ENCODE measurements at places on chromosomes 13 and 19.

DNA sequence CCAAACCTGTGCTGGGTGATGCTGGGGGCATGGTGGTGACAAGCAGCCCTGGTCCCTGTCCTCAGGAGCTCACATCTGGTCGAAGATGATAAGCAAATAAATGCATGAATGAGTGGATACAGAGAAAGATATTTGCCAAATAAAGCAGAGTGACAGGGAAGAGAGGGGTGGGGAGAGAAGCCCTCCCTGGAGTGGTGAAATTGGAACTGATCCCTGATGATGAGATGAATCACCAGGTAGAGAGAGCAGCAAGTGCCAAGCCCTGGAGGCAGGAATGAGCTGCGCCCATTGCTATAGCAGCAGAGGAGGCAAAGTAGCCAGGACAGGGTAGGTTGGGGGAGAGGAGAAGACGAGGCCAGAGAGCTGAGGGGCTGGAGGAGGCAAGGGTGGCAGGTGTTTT is 13.7 kb downstream of the FXYD5 start:
- DNase-seq, result no peak

DNA sequence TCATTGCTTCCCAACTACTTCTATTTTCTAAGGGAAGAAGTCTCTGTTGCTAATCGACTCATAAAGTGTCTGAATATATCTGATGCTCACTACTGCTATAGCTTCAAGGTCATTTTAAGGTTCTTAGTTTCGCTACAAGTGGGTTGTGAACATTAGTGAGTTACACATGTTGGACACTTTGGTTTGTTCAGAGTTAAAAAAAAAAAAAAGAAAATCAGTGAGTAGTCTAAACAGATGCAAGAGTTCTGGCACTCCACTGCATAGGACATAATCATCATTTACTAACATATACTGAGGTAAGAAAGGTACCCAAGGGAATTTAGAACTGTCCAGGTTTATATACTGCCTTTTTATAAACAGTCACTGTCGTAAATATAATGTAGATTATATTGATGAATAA is 108.8 kb downstream of the KLF12 start:
- no peak for DNase-seq

GRCh38 chr13:99403458-99403971 is 96.3 kb upstream of the GPR183 start:
- peak; percentile 40 for DNase-seq

- no peak for DNase-seq
These were observed 6.5 kb downstream of the CARS2 start for GRCh38 chr13:110699148-110700145.

DNA sequence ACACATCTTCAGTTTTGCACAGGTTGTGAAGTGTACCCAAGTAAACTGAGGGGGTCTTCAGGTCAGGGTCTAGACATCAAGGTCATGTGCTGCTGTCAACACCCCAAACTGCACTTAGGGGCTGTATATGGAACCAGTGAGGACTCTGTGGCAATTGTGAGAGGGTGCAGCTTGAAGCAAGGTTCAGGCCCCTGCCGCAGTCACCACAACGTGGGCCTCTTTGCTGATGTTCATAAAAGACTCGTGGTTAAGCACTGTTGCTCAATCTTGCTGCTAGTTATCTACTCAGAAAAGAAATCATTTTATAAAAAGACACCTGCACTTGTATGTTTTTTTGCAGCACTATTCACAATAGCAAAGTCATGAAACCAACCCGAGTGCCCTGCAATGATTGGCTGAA is 907.4 kb downstream of the UQCRFS1 start:
- DNase-seq, result no peak

DNA sequence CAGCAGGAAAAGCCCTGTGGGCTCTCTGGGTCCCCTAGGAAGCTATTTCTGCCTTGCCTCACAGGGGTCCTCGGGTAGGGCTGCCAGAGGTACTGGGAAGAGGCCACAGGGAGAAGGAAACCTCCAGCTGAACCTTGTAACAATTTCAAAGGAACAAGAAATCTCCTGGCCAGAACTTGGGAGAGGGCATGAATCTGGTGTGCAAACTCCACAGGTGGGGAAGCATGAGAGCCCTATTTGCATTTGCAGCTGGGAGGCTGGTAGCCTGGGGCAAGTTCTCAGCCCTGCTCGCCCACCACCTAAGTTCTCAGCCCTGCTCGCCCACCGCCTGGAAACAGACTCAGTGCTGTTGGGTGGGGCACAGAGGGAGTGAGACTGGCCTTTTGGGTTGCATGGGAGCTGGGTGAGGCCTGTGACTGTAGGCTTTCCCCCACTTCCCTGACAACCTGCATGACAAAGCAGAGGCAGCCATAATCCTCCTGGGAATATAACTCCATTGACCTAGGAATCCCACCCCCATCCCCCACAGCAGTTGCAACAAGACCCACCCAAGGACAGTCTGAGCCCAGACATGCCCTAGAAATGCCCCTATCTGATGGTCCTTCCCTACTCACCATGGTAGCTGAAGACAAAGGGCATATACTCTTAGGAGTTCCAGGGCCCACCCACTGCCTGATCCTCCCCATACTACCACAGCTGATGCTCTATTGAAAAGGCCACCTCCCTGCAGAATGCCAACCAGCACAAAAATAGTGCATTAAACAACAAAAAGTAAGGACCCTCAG is 11.7 kb downstream of the UGGT2 start:
- no peak for DNase-seq

DNA sequence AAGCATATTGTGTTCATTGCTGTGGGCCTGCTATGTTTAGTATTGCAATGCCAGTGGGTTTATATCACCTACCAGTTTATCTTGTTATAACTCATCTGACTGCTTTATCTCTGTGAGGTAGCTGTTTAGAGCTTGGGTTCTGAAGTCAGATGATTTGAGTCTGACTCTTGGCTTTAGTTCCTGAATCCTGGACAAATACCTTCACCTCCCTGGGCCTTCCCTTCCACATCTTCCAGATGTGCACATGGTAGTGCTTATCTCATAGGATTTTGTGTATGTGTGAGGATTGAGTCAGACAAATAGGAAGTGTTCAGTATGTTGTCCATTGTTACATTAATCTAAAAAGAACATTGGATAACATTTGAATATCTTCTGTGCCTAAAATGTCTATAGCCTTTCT is 63.5 kb upstream of the ANKRD10 start:
- DNase-seq, result no peak

GRCh38 chr13:40671956-40672764 is 5.7 kb upstream of the FOXO1 start:
- DNase-seq, result no peak

- no peak for DNase-seq
These were observed 371.5 kb downstream of the ZNF536 start for GRCh38 chr19:30743702-30744101.

- no peak for DNase-seq
These were observed 1177.9 kb downstream of the DIAPH3 start for GRCh38 chr13:58985845-58986244.

DNA sequence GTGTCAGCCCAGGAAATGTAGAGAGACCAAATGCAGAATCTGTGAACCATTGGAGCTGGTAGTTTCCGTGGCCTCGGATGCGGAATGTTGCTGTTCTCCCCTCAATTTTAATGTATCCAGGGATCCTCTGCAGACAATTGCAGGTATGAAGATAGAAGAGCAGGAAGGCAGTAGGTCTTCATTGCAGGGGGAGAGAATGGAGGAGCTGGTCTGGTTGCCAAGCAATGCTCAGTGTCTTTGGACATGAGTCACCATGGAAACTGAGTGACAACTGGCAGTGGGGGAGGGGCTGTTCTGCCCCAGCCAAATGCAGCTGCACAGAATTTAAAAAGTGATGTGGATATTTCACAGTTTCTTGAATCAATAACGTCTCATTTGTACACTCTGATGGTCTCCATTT is 56.1 kb upstream of the ZNF835 start:
- DNase-seq, result no peak

DNA sequence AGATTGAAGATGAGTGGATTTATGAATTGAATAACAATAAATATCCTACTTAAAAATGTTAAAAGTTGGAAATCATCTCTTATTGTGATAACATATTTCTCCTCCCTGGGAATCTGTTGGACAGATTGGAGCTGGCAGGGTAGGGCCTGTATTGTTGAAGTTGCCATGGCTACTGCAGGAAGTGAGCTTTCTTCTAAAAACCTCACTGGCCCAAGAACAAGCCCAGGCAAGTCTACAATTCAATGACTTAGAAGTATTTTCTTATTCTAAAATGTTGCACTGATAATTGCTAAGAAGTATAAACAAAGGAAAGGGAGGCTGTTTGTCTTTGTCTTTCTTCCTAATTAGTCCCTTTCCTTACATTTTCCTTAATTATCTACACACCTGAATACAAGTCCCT is 112.1 kb downstream of the DLEU7 start:
- no peak for DNase-seq

DNA sequence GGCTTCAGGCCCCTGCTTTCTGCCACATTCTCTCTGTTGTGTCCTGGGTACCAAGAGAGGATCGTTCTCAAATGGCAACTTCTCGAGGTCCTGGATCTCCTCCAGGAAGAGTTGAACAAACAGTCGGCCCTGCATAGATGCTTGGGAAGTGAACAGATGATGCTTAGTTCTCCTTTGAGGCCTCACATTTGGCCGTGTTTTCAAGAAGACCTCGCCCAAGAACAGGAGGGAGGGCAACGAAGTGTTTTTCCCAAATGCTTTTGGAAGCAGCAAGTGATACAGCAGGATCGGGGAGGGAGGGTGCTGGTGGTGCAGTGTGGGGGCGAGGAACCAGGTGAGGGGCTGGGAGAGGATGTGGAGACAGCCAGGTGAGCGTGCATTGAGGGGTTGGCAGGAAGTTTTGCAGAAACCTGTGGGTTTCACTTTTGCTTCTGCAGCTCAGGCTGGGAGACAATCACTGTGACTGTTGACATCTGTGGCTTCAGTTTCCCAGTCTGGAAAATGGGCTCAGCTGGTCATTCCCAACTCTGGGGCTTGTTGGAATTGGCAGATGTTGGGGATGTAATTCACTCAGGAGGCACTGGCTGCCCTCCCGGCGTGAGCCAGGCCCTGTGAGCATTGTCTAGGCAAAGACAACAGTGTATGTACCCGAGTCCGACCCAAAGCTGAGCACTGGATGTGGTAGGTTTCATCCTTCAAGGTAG is 21.6 kb downstream of the MAST3 start:
- peak; percentile 69 for DNase-seq

GRCh38 chr13:46604226-46604990 is 51.4 kb downstream of the LRCH1 start:
- no peak for DNase-seq

DNA sequence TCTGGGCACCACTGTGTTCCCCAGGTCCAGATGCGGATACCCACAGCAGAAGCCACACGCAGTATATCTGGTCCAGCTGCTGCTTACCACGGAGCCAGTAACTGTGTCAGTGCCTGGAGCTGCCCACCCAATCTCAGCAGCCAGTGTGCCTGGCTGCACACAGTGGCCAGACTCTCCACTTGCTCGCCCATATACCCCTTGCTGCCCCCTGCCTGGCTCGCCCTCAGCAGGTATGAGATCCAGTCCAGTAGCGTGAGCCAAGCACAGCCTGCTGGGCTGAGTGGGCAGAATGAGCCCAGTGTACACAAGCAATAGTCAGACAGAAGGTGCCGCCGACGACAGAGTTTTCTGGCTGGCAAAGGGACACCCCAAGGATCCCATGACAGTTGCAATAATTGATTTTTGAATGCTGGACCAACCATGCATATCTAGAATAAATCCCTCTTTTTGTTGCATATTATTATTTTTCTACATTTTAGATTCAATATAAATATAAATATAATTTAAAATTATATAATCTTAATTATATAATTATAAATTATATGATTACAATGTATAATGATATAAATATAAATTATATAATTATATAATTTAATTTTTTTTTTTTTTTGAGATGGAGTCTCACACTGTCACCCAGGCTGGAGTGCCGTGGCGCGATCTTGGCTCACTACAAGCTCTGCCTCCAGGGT is 918.8 kb upstream of the MIR17HG start:
- no peak for DNase-seq

- DNase-seq, result no peak
These were observed 310.6 kb downstream of the DCT start for GRCh38 chr13:94168783-94169453.

DNA sequence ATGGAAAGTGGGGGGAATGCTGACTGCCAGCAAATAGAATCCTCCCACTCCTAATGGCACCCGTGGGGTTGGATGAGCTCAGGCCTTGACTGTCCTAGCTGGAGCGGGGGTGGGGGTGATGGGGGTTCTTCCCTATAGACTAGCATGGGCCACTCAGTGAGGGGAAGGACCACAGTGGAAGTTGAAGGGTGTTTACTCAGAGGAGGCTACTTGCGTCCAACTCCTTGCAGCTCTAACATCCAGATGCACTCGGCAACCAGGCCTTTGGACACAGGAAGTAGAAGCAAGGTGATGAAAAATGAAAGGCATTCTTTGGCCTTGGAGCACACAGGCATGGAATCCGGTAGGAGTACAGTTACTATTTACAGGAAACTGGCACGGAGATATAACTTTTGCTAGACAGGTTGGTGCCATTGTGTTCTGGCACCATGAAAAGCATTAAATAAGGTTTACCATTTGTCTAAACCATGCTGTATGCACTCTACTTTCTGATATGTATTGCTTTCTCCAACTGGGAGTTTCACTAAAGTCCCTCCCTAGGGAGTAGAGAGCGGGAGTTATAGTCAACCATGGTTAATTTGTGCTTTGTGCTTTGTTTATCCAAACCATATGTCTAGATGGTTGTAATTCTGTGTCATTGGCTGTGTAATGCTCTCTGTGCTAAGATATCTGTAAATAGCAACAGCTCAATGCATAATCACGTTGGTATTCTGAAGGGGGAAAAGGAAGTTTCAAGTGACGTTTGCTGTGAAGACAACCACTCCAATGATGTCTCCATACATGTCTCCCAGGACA is 125.3 kb downstream of the TSHZ3 start:
- DNase-seq, result no peak

DNA sequence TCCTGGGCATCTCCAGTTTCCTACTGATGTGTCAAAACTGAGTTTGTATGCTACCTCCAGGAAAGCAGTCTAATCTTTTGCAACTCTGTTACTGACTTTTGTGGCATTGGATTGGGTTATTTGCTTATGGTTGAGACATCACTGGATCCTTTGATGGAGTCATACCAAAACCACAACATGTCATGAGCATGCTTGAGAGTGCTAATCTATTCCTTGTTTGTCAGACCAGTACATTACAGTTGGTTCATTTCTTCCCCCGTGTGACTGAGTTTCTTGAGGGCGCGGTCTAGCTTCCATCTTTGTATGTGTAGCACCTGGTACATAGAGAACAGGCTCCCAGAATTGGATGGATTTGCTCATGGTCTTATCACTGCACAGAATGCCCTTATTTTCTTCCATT is 43.2 kb downstream of the SUGT1 start:
- DNase-seq, result no peak

DNA sequence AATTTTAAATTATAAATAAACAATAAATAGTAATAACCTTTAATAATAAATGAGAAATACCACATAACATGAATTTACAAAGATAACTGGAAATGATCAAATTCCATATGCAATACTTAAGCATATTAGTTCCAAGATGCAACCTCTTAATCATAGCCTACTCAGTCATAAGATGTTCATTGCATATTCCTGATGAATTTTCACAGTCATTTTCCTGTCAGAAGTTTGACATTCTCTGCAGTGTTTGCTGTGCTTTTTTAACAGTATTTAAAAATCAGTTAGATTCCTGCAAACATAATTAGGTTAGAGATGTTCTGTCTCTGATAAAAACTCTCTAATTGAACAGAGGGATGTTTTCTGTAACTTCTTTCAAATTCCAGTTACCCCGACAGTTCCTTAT is 28.6 kb upstream of the HTR2A start:
- no peak for DNase-seq

GRCh38 chr19:49453757-49454240 is 774 bp downstream of the ALDH16A1 start:
- DNase-seq, result peak; percentile 40
